ENCODE measurements at places on chromosomes 3 and 15. TPM values are rescaled to one million over a fixed set of nuclear protein-coding genes. Genes with fewer than 3 reads are reported as not detected.
A peak's percentile ranks its signal among the peaks of the same experiment; 100 is the strongest.

- peak overlapping the region; percentile 41 for H3K4me3 ChIP-seq
- no peaks in the 10 kb centered on the region for H3K27me3 ChIP-seq
- peaks cover 24% of the 10 kb centered on the region for H3K4me1 ChIP-seq
- no peak for DNase-seq
- peak overlapping the region; percentile 60 for H3K27ac ChIP-seq
- peaks cover 20% of the 10 kb centered on the region for H3K36me3 ChIP-seq
Observed at GRCh38 chr3:172087602-172088580, 48.5 kb downstream of the FNDC3B start.

GRCh38 chr15:90315278-90315982 lies 36.7 kb upstream of the ZNF774 start:
- DNase-seq, result no peak
- H3K4me3 ChIP-seq, result no peak overlapping the region
- peaks cover 6% of the 10 kb centered on the region for H3K4me1 ChIP-seq
- H3K36me3 ChIP-seq, result no peaks in the 10 kb centered on the region
- no peak overlapping the region for H3K27ac ChIP-seq
- H3K27me3 ChIP-seq, result peaks cover 28% of the 10 kb centered on the region

GRCh38 chr3:73808862-73809509 lies 184.2 kb upstream of the PDZRN3 start:
- no peak for DNase-seq
- no peaks in the 10 kb centered on the region for H3K36me3 ChIP-seq
- no peak overlapping the region for H3K27ac ChIP-seq
- H3K4me3 ChIP-seq, result no peak overlapping the region
- no peaks in the 10 kb centered on the region for H3K4me1 ChIP-seq

- H3K4me1 ChIP-seq, result no peaks in the 10 kb centered on the region
- no peaks in the 10 kb centered on the region for H3K36me3 ChIP-seq
- H3K4me3 ChIP-seq, result no peak overlapping the region
- no peak overlapping the region for H3K27ac ChIP-seq
- DNase-seq, result no peak
Observed at GRCh38 chr3:151609491-151609890, 124.2 kb upstream of the AADACL2 start.

- no peaks in the 10 kb centered on the region for H3K36me3 ChIP-seq
- H3K4me1 ChIP-seq, result no peaks in the 10 kb centered on the region
- peaks cover 5% of the 10 kb centered on the region for H3K27me3 ChIP-seq
- H3K27ac ChIP-seq, result no peak overlapping the region
- DNase-seq, result no peak
- H3K4me3 ChIP-seq, result no peak overlapping the region
Observed at GRCh38 chr15:87710406-87710805, 546.1 kb downstream of the NTRK3 start.

Gene CHRD
- not detected for total RNA-seq

Gene GP9
- total RNA-seq, result not detected

DNA sequence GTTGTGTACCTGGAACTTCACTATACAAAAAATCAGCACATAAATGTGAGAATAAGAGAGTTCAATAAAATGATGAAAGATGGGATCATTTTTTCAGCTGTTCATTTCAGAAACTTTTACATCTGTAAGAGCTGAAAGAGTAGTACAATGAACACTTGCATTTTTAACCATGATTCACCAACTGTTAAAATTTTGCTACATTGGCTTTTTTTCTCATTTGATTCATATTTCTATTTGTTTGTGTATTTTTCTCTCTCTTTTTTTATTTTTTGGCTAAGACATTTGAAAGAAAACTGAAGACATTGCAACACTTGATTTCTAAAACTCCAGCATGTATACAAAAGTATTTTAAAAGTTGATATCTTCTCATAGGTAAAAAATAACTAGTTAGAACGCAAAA lies 98.3 kb upstream of the CDIN1 start:
- H3K4me1 ChIP-seq, result no peaks in the 10 kb centered on the region
- no peak for DNase-seq
- H3K27me3 ChIP-seq, result peaks cover 5% of the 10 kb centered on the region
- no peak overlapping the region for H3K4me3 ChIP-seq
- H3K36me3 ChIP-seq, result no peaks in the 10 kb centered on the region

Gene ZNF80
- total RNA-seq, result 5.1 TPM

Gene DNAH12
- total RNA-seq, result 0.20 TPM

- H3K4me1 ChIP-seq, result peaks cover 5% of the 10 kb centered on the region
- H3K27ac ChIP-seq, result no peak overlapping the region
- peaks cover 3% of the 10 kb centered on the region for H3K27me3 ChIP-seq
- peaks cover 28% of the 10 kb centered on the region for H3K36me3 ChIP-seq
Observed at GRCh38 chr15:59174835-59175831, 31.5 kb upstream of the LDHAL6B start.

DNA sequence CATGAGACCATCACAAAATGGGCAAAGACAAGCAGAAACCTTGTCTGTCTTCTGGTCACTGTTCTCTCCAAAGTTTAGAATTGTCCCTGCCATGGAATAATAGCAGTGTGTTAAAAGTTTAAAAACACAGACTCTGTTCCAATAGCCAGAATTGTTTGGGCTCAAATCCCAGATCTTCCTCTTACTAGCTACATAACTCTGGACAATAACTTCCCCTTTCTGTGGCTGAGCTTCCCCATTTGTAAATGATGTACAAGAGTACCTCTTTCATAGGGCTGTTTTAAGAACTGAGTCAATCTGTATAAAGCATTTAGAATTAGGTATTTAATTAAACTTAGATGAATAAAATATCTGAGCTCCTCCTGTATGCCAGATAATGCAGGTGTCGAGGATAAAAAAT lies 623.0 kb downstream of the NTRK3 start:
- no peak overlapping the region for H3K4me3 ChIP-seq
- H3K4me1 ChIP-seq, result no peaks in the 10 kb centered on the region
- H3K27me3 ChIP-seq, result no peaks in the 10 kb centered on the region
- no peak overlapping the region for H3K27ac ChIP-seq
- no peak for DNase-seq

- no peak overlapping the region for H3K27ac ChIP-seq
- H3K4me1 ChIP-seq, result no peaks in the 10 kb centered on the region
- peaks cover 8% of the 10 kb centered on the region for H3K27me3 ChIP-seq
- H3K4me3 ChIP-seq, result no peak overlapping the region
- no peak for DNase-seq
Observed at GRCh38 chr3:120831066-120831465, 76.9 kb upstream of the STXBP5L start.
